Right atrium auricular region (tissue), 2 donors: ENCODE measurements at places on chromosomes 3 and 15. TPM values are rescaled to one million over a fixed set of nuclear protein-coding genes. Genes with fewer than 3 reads are reported as not detected.
A peak's percentile ranks its signal among the peaks of the same experiment; 100 is the strongest.

- H3K27me3 ChIP-seq = no peaks in the 10 kb centered on the region
- no peaks in the 10 kb centered on the region for H3K36me3 ChIP-seq
- DNase-seq = no peak
- no peak overlapping the region for H3K27ac ChIP-seq
Measured at GRCh38 chr15:43251871-43252250, 14.9 kb downstream of the TGM5 start.

GRCh38 chr3:194198938-194199337 is 63.0 kb downstream of the HES1 start:
- no peaks in the 10 kb centered on the region for H3K4me1 ChIP-seq
- H3K4me3 ChIP-seq = no peak overlapping the region
- H3K36me3 ChIP-seq = no peaks in the 10 kb centered on the region
- no peaks in the 10 kb centered on the region for H3K27me3 ChIP-seq
- DNase-seq = no peak
- H3K27ac ChIP-seq = no peak overlapping the region

- DNase-seq = no peak
- H3K27me3 ChIP-seq = no peaks in the 10 kb centered on the region
- H3K4me1 ChIP-seq = peaks cover 77% of the 10 kb centered on the region
- H3K4me3 ChIP-seq = no peak overlapping the region
- peak overlapping the region; percentile 83 for H3K27ac ChIP-seq
Measured at GRCh38 chr15:57631386-57632110, 39.8 kb downstream of the MYZAP start.

The SUSD5 gene
- total RNA-seq = 1.7 TPM

The TMCO5A gene
- total RNA-seq = not detected

DNA sequence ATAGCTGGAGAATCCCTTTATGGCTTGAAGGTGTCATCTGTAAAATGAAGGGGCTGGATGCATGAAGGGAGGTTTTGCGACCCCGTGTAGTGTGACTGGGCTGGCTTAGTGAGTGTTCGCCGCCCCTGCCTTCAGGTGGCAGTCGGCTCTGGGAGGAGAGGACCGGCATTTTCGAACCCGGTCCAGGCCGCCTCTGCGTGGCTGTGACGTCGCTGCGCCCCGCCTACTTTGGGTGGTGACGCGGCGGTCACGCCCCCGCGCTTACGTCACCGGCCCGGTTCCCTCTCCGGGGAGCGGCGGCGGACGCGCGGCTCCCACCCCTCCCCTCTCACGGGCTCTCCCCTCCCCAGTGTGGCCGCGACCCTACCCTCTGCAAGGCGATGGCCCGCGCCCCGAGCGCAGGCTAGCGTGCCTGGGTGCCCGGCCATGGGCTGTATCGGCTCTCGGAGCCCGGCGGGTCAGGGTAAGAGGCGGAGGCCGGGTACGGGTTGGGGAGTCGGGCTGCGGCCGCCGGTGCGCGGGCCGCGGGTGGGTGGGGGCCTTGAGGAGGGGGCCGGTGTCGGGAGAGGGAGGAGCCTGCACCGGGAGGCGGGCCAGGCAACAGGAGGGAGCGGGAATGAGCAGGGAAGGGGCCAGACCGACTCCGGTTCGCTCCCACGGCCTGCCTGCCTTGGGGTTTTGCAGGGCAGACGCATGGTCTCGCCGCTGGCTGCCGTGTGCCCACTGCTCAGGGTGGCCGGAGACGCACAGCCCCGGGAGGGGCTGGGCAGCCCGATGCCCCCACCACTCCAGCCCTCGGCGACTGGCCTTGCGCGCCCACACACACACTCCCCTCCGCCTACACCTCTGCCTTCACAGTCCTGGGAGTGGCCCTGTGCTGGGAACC is 1.5 kb upstream of the FAM131A start:
- H3K27me3 ChIP-seq = no peaks in the 10 kb centered on the region
- peak overlapping the region; percentile 84 for H3K4me3 ChIP-seq
- H3K27ac ChIP-seq = peak overlapping the region; percentile 98

DNA sequence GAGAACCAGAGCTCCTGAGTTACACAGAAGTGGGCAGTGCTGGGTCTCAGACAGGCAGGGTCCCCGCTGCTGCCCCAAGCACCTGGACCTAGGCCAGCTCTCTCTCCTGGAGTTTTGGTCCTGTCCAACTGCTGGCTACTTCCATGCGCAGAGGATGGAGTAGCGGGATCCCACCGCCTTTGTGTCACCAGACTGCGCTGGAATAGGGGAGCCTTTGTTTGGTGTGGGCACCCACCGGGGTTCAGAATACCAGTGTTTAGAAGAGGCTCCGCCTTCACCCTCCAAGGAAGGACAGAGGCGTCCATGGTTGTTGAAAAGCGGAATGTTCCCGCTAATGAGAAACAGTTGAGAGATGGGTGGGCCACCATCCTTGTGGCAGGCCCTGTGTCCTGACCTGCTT is 154.4 kb downstream of the DNAJB8 start:
- no peaks in the 10 kb centered on the region for H3K36me3 ChIP-seq
- H3K27me3 ChIP-seq = no peaks in the 10 kb centered on the region
- no peak overlapping the region for H3K27ac ChIP-seq
- H3K4me3 ChIP-seq = no peak overlapping the region
- peak; percentile 21 for DNase-seq

DNA sequence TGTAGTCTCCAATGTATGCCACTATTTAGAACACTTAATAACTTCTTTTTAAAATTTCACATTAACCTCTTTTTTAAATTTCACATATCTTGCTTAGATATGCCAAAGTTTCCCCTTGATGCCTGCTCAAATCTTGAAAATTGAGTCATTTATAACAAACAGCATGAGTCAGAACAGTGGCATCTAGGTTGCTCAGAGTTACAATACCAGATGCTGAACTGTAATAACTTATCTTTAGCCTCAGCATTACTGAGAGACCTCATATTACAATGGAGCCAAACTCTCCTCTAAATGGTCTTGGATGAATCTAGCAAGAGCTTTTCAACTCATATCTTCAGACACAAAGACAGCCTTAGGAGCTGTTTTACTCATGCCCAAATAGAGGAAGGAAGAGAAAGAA is 439.3 kb upstream of the ARPP21 start:
- H3K27me3 ChIP-seq = no peaks in the 10 kb centered on the region
- DNase-seq = no peak
- H3K27ac ChIP-seq = no peak overlapping the region
- no peak overlapping the region for H3K4me3 ChIP-seq
- H3K36me3 ChIP-seq = no peaks in the 10 kb centered on the region

DNA sequence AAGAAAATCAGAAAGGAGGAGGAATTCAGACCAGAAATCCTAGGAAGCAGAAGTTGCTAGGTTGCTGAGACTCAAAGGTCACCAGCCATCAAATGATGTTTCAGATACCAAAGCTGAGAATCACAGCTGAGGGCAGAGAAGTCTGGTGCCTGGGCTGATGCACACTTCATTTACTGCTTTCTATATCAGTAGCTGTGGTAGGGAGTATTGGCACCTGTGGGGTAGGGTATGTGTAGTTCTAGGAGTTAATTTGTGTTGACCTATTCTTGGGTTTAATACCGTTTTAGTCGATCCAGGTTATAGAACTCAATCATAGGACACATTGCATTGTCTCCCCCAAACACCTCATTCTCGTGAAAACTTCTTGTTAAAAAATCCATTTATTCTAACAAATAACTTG is 529.6 kb downstream of the AGBL1 start:
- DNase-seq = no peak
- H3K27ac ChIP-seq = no peak overlapping the region
- H3K27me3 ChIP-seq = no peaks in the 10 kb centered on the region
- no peaks in the 10 kb centered on the region for H3K36me3 ChIP-seq
- H3K4me1 ChIP-seq = no peaks in the 10 kb centered on the region
- H3K4me3 ChIP-seq = no peak overlapping the region

GRCh38 chr15:97023488-97023844 is 693.0 kb downstream of the NR2F2 start:
- H3K4me1 ChIP-seq = no peaks in the 10 kb centered on the region
- no peak for DNase-seq
- no peaks in the 10 kb centered on the region for H3K27me3 ChIP-seq
- no peaks in the 10 kb centered on the region for H3K36me3 ChIP-seq
- H3K27ac ChIP-seq = no peak overlapping the region

DNA sequence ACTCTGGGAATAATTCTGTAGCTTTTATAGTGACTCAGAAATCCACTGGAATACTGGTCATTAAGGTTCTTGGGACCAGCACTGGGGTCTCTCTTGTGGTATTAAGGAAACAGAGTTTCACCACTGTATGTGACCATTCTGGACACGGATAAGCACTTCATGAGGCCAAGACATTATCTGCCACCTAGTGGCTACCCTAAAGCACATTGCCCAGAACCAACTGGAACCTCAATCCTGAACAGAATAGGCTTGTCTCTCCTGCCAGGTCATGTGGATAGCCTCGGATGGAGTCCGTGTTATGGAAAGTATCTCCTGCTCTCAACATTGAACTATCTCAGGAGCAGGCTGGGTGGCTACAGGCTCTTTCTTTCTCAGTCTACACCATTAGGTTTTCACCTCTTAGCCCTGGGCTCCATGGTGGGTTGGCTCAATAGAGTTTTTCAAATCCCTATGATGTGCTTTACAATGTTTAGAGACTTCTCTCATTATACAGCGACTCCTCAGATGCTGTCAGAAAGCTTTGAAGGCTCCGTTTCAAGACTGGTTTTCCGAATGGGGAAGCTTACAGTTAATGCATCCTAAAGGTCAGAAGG is 167.6 kb upstream of the ST8SIA2 start:
- no peak overlapping the region for H3K27ac ChIP-seq
- no peaks in the 10 kb centered on the region for H3K4me1 ChIP-seq
- H3K27me3 ChIP-seq = no peaks in the 10 kb centered on the region
- no peaks in the 10 kb centered on the region for H3K36me3 ChIP-seq

- H3K27me3 ChIP-seq = no peaks in the 10 kb centered on the region
- no peak overlapping the region for H3K27ac ChIP-seq
- no peak for DNase-seq
- H3K36me3 ChIP-seq = no peaks in the 10 kb centered on the region
Measured at GRCh38 chr3:57080171-57080570, 19.7 kb downstream of the SPATA12 start.

DNA sequence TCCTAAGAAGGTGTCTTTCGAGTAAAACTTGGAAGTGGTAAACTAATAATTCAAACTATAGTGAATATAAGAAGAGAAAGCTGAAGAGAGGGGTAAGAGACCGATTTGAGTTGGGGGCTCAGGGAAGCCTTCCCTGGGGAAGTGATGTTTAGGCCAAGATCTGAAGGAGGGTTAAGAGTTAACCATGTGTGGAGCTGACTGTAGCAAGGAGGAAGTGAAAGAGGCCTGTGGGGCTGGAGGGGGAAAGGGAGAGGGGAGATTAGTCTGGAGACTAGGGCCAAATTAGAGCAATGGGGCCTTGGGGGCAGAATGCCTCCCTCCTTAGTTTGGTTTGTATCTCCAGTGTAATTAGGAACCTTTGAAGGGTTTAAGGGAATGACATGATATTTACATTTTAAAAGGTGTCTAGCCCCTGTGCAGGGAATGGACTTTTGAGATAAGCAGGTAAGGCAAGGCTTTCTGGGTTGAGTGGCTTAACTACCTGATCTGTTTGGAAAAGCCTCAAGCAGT is 2.2 kb downstream of the ZNF592 start:
- peaks cover 69% of the 10 kb centered on the region for H3K4me1 ChIP-seq
- DNase-seq = no peak
- no peaks in the 10 kb centered on the region for H3K36me3 ChIP-seq
- H3K4me3 ChIP-seq = no peak overlapping the region

DNA sequence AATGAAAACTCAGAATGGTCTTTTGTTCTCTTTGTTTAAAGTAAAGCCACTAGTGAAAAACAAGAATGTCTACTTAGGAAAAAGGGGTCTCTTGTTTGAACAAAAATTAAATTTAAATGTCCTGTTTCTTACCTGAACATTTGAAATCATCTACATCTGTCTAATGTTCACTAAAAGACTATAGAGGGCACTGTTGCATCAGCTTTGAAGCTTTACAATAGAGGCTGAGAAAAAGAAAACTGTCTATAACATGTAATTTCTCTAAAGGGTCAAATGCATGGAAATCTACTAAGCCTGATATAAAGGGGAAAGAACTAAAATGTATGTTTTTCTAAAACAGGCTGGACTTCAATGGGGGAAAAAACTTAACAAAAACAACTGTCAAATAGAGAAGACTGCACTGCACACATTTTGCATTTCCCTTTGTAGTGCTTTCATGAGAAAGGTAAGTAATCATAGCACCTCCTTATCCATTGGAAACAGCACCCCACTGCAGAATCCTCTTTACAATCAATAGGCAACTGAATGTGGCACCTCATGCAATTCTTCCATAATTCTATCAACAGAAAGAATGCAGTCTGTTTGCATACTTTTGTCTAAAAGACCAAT is 26.3 kb downstream of the DPH6 start:
- H3K4me1 ChIP-seq = no peaks in the 10 kb centered on the region
- no peak overlapping the region for H3K4me3 ChIP-seq
- H3K36me3 ChIP-seq = no peaks in the 10 kb centered on the region
- H3K27me3 ChIP-seq = no peaks in the 10 kb centered on the region

The TUSC7 gene
- not detected for total RNA-seq

GRCh38 chr3:12707449-12707848 is 43.5 kb upstream of the RAF1 start:
- peaks cover 6% of the 10 kb centered on the region for H3K4me1 ChIP-seq
- no peak overlapping the region for H3K4me3 ChIP-seq
- H3K27me3 ChIP-seq = no peaks in the 10 kb centered on the region
- no peak overlapping the region for H3K27ac ChIP-seq

DNA sequence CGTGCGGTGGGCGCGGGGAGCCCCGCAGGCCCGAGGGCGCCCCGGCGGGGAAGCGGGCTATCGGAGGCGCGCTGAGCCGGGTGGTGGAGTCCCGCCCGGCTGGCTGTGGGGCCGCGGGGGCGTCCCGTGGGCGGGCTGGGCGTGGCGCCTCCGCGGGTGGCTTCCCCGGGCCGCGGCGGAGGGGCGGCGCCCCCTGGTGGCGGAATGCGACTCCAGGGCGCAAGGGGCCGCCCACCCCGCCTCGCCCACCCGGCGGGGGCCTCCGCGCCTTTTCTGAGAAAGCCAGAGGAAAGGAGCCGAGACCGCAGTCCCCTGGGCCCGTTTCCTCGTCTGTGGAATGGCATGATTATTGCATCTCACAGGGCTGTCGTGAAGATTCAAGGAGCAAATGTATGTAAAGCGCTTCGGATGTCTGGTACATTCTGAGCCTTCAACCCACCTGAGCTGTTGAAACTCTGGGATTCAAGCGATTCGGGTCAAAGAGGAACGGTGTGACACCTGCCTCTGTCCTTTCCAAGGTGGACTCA is 31.9 kb upstream of the RAB6B start:
- H3K27ac ChIP-seq = no peak overlapping the region
- DNase-seq = no peak
- no peaks in the 10 kb centered on the region for H3K4me1 ChIP-seq
- no peaks in the 10 kb centered on the region for H3K36me3 ChIP-seq
- no peaks in the 10 kb centered on the region for H3K27me3 ChIP-seq

GRCh38 chr3:139339219-139339906 is 4.5 kb upstream of the MRPS22 start:
- no peak overlapping the region for H3K4me3 ChIP-seq
- no peaks in the 10 kb centered on the region for H3K27me3 ChIP-seq
- no peaks in the 10 kb centered on the region for H3K36me3 ChIP-seq
- DNase-seq = no peak
- H3K27ac ChIP-seq = no peak overlapping the region

- H3K36me3 ChIP-seq = peaks cover 10% of the 10 kb centered on the region
- no peak overlapping the region for H3K4me3 ChIP-seq
- no peaks in the 10 kb centered on the region for H3K27me3 ChIP-seq
- peaks cover 3% of the 10 kb centered on the region for H3K4me1 ChIP-seq
- peak overlapping the region; percentile 52 for H3K27ac ChIP-seq
Measured at GRCh38 chr3:141421639-141422319, 53.5 kb downstream of the ZBTB38 start.

The FANCD2OS gene
- total RNA-seq = not detected

GRCh38 chr3:89521328-89521727 is 413.9 kb downstream of the EPHA3 start:
- H3K27me3 ChIP-seq = no peaks in the 10 kb centered on the region
- no peaks in the 10 kb centered on the region for H3K36me3 ChIP-seq
- H3K27ac ChIP-seq = no peak overlapping the region
- H3K4me1 ChIP-seq = no peaks in the 10 kb centered on the region
- DNase-seq = no peak
